DMS79 (cell line): ENCODE measurements at places on chromosomes 5 and 9.

- no peak for DNase-seq
These were observed 656 bp downstream of the CEP78 start for GRCh38 chr9:78236551-78236910.

GRCh38 chr9:132383462-132383883 lies 23.2 kb downstream of the TTF1 start:
- DNase-seq: no peak

GRCh38 chr5:149961957-149962409 lies 1.4 kb downstream of the SLC26A2 start:
- DNase-seq: no peak

DNA sequence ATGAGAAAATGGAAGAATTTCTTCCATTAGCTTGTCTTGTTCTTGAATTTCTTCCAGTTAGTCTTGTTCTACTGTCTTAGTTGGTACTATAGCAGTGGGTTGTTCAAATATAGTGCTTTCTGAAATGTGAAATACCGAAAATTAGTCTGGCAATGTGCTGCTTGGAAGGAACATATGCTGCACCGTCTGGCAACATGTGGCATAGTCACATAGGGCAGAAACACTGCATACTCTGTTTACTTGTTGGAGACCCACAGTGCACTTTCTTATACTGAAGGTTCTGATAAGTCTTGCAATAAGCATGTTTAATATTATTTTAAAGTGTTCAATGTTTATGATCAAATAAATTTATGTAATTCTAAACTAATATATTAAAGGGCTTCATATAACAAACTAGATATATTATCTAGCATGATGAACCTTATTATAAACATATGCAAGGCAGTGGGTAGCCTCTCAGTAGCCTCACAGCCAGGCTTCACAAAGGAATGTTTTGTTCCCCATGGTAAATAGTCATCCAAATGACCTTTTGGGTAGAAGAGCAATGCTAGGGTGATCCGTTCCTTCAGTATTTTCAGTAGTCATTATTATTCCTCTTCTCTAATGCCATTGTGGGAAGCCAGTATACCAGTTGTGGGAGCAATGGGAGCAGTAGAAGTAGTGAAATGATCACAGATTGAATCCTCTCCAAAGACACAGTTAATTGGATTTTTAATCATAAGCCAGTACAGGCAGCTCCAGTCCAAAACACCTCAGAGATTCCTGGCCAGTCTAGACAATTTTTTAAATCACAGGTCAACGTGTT lies 1106.7 kb downstream of the DTWD2 start:
- DNase-seq: no peak

DNA sequence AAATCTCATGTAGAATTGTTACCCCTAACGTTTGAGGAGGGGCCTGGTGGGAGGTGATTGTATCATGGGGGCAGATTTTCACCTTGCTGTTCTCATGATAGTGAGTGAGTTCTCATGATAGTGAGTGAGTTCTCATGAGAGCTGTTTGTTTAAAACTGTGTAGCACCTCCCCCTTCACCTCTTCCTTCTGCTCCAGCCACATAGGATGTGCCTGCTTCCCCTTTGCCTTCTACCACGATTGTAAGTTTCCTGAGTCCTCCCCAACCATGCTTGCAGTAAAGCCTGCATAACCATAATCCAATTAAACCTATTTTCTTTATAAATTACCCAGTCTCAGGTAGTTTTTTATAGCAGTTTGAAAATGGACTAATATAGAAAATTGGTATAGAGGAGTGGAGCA lies 1783.7 kb upstream of the CDH9 start:
- DNase-seq: no peak

DNA sequence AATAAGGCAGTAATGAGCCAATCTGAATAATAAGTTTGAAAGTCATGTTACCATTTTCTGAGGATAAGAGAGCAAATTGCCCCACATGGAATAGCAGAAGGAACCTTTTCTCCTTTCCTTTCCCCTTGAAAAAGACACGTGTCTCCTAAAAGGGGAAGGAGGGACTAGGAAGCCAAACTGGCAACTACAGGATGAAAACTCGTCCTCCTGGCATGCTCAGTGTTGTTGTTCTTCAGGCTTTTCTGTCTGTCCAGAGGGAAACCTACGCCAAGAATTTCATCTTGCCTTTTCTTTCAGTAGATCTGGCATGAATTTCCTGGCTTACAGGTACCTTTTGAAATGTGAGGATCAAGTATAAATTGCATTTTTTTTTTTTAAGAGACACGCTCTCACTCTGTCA lies 355.9 kb upstream of the TLE4 start:
- no peak for DNase-seq

- no peak for DNase-seq
These were observed 46.5 kb upstream of the FRRS1L start for GRCh38 chr9:109213285-109214121.

DNA sequence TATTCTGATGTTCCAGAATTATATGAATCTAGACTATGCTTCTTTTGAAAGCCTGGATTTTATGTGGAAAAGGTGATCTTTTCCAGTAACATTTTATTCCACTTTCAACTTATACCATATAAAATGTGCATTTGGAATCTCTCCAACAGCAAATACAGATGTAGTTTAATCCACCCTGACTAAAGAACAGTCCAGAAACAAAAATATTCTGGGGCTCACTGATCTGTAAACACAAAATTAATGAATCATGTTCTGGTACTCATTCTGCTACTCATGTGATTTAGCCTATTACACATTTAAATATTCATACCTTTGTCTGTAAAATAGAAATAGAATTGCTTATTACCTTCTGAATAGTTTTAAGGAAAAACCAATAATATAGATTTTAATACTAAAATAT lies 125.8 kb downstream of the ARRDC3 start:
- no peak for DNase-seq

DNA sequence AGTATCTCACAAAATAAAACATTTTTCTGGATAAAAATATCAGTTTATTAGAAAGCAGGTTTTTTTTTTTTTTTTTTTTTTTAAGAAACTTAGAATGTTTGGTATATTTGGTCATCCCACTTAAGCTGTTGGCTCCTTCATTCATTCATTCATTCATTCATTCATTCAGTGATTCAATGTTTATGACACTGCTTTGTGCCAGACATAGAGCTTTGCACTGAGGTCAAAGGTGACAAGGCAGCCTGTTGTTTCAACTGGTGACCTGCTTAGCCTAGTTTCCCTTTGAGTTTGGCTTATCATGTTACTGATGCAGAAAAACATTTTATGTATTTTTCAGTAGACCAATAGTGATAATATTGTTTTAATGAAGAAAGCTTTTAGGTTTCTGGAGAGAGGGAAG lies 23.5 kb downstream of the CPEB4 start:
- no peak for DNase-seq

DNA sequence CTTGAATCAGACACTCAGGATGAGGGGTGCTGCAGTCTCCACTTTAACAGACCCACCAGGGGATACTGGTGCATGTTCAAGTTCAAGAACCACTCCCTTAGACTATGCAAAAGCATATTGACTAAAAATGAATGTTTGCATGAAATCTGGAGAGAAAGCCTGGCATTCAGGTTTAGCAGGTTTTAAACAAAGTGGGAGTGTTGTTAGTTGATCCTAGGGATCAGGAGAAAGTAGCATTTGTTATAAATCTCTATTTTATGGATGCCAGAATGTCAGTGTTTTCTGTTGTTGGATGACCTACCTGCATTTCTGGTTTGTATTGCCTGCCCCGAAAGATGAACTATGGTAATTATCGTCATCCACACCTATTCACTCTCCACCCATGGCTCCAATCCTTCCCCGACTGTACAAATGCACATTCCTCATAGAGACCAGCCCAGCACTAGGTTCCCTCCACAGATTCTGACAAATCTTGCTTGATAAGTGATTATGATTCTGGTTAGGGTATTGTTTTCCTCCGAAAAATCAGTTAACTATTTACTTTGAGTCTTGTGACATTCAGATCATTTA lies 17.2 kb downstream of the TMEM252 start:
- no peak for DNase-seq

DNA sequence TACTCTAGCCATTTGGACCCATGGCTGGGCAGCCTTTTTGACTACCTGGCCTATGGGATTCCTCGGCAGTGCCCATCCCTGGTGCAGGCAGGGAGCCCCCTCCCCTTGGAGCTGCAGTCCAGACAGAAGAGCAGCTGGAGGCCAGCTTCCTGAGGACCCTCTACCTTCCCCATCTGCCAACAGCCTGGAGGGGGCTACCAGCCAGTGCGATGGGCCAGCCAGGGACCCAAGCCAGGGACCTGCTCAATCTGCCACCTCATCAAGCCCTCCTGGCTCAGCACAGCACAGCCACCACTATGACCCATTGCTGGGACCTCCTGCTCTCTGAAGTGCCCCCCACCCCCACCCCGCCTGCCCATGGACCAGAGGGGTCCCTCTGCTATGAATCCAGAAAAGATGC lies 22.6 kb upstream of the TDRD7 start:
- DNase-seq: no peak

DNA sequence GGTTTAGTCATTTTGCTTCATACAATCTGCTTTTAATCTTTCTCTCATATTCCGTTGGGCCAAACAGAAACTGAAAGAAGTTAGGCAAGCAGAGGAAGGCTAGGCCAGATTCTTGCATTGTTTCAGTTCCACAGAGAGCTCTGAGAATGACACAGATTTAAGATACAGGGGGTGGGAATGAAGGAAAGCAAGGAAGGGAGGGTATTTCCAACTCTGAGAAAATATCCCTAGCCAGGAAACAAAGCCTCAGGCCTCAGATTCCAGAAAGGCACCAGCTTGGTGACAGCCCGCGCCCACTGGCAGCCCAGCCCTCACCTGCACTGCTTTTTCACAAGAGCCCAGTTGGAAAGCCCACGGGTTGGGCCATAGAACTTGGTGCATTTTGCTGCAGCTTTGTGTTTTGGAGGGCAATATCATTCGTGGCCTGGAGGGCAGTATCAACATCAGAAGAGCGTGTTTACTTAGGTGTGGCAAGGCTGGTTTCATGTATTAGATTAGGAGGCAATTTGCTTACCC lies 63.5 kb downstream of the ENC1 start:
- DNase-seq: no peak

DNA sequence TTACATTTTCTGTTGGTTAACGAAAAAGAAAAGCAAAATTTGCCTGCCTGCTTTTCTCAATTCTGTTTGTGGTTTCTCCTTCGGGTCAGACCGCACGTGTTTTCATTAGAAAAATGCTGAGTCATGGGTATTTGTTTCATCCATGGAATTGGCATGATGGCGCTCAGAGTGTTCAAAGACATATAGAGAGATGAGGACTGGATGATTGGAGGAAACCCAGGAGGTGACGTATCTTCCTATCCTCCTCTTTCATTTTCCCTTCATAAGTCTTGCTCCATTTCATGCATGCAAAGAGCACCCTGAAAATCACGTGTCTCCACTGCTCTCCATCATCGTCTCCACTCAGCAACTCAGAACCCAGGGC lies 353.8 kb upstream of the WWC1 start:
- no peak for DNase-seq

DNA sequence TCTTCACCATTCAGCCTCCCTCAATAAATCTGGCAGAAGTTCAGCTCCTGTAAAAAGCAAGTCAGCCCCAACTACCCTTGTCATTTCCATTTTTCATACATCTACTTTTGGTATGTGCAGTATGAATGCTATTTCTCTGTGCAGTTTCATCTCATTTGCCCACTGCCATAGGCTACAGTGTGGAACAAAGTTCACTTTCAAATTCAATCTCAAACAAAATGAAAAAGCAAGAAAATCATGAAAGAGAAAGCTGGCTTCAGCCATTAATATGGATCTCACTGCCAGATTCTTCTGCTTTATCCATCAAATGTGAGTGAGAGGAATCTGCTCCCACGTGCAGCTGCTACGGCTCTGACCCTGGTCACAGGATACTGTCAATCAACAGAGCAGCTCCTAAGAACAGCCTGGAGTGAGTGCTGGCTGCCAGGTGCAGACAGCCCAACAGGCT lies 494.2 kb downstream of the ZNF608 start:
- DNase-seq: no peak

DNA sequence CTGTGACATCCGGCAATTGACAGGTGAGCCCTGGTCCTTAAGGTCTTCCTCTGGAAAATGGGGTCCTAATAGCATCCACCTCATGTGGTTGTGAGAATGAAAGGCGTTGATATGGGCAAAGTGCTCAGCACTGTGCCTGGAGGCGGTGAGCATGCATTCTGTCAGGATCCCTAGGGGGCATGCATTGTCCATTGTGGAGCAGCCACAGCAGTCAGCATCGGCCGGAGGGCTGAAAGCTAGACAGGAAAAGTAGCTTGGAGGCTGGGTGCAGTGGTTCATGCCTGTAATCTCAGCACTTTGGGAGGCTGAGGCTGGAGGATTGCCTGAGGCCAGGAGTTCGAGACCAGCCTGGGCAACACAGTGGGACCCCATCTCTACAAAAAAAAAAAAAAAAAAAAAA lies 122.2 kb downstream of the LHX2 start:
- DNase-seq: no peak

DNA sequence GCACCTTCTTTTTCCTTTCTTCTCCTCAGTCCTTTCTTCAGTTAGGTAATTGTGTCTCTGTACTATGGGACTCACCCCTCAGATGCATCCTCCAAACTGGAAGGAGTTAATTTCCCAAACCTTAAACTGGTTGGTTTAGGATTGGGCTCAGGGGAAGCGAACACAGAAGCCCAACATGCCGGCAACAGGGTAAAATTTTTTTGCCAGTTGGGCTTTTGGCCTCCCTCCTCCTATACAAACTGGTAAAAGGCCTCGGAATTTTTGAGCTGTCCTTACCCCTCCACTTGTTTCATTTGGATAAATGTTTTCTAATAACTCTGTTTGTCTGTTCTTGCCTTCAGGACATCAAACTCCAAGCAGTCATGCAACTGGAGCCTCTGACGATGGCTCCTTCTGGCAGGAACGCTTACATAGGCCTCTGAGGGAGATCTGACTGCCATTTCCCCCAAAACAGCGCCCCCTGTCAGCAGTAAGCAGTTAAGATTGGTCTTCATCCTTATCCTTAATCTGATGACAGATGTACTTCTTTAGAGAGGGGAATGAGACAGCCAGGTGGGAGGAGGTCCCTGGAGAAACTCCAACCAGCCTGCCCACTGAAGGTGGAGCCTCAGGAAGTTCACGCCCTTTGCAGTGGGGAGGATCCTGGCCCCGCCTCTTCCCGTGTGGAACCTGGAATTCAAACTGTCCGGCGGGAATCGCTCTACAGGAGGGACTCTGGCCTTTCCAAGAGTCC lies 57.8 kb upstream of the SPINK5 start:
- no peak for DNase-seq

- no peak for DNase-seq
These were observed 88.6 kb upstream of the AGXT2 start for GRCh38 chr5:35136386-35136785.

GRCh38 chr5:171579976-171580411 lies 160.5 kb downstream of the FGF18 start:
- no peak for DNase-seq

- no peak for DNase-seq
These were observed 161.2 kb upstream of the PTPRD start for GRCh38 chr9:10774051-10774450.
